ENCODE measurements at places on chromosomes 2 and 18.

GRCh38 chr18:39862341-39862740, 2092.7 kb upstream of the PIK3C3 start:
- DNase-seq = no peak

DNA sequence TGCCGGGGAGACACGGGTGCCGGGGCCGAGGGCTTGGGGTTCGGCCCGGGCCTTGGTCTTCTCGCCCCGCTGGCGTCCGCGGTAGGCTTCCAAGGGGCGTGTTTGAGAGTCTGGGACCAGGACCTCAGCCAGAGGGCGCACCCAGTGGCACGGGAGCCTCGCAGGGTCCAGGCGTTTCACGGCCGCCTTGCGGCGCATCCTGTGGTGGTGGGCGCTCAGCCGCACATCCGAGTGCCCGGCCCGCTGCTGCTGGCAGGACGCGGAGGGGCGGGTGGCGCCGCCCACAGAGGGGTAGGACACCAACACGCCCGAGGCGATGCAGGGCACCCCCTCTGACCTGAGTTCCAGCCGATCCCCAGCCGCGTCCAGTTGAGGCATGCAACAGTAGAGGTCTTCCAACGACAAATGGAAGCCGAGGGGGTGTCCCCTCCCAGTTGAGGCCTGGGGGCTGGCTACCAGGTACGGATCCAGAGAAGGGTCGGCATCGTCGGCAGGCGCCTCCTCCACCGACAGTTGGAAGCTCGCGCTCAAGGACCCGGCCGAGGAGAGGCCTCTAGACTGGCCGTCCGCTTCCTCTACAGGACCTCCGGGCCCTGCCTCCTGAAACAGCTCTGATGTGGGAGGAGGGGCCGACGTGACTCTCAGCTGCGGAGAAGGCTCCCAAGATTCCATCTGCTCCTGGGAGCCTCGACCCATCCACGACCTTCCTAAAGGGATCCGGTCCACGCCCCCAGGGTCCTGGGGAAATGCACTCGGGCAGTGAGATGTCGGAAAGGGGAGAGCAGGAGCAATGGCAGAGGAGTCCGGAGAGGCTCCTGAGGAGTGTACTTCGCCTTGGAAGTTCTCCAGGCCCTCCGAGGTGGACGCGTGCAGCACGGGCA, 6.3 kb downstream of the C2orf81 start:
- no peak for DNase-seq

DNA sequence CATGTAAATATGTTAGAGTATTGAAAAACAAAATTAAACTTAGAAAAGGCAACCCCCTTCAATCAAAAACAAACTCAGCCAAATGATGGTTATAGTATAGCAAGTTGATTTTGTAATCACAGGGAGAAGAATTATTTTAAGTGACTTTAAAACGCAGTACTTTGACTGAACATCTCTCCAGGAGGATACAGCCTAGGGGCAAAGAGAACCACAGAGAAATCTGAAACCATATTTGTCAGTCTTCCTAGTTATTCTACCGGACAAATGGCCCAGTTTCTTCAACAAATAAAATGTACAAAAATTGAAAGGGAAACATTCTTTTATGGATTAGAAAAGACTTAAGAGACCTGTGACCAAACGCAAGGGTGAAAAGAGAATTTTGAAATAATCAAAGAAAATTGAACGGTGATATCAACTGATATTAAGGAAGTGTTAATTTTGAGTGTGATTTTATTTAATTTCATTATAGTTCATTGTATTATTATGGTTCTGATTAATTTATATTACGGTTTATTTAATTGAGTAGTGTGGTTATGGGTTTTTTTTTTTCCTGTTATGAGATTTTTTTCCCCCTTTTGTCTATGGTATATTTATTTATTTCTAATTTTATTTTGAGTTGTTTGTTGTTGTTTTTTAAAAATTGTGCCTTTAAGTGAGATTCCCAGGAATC, 75.3 kb downstream of the HNRNPLL start:
- DNase-seq = no peak

GRCh38 chr18:23453680-23454058, 582 bp downstream of the RIOK3 start:
- DNase-seq = no peak

- DNase-seq = no peak
Measured at GRCh38 chr2:14642499-14642898, 10.0 kb downstream of the LRATD1 start.

GRCh38 chr2:97760480-97761049, 47.2 kb downstream of the ZAP70 start:
- DNase-seq = no peak

DNA sequence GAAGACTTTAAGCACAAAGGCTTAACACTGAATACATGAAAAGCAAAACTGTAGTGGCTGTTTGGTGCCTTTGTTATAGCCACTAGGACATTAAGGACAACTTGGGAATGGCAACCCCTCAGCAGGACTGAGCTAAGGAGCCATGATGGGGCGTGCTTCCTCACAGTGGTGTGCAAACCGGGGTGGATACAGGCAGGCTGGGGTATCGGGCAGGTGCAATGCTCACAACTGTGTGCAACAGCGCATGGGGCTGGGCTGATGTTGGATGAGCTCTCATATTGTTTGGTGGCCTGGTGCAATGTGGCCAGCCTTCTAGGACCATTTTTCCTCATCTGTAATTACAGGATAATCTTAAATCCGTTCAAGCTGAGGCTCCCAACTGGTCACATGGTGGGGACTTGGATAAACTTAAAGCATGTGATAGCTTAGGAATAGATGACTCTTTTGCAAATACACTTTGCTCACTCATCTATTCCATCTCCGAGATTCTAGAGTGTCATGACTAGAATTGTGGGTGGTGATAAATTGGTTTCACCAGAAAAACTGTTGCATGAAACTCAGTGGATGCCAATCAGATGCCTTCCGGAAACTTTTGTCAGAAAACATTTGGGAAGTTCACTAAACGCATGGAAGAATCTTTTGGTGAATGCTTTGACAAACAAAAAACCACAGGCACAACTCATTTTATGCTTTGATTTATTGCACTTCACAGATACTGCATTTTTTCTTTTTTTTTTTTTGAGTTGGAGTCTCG, 116.5 kb downstream of the PXDN start:
- DNase-seq = peak; percentile 68

- DNase-seq = no peak
Measured at GRCh38 chr2:12469141-12469561, 247.6 kb upstream of the TRIB2 start.

- peak; percentile 77 for DNase-seq
Measured at GRCh38 chr2:43032213-43033015, 194.0 kb downstream of the ZFP36L2 start.

DNA sequence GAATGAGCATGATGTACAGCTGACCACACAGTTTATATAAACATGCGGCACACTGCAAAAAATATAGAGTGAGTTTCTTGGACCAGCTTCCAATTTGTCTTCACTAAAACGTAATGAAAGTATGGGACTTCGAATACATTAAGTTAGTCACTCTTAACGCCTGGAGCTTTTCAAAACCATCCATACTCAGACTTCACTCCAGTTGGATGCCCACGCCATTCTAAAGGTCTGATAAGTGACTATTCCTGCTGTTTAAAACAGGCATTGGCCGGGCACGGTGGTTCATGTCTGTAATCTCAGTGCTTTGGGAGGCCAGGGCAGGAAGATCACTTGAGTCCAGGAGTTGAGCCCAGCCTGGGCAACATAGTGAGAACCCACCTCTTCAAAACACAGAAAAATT, 84.6 kb downstream of the MYL12B start:
- no peak for DNase-seq

GRCh38 chr2:120660771-120661459, 74.8 kb upstream of the GLI2 start:
- DNase-seq = peak; percentile 72

- DNase-seq = no peak
Measured at GRCh38 chr2:105406221-105406620, 7.4 kb upstream of the FHL2 start.

DNA sequence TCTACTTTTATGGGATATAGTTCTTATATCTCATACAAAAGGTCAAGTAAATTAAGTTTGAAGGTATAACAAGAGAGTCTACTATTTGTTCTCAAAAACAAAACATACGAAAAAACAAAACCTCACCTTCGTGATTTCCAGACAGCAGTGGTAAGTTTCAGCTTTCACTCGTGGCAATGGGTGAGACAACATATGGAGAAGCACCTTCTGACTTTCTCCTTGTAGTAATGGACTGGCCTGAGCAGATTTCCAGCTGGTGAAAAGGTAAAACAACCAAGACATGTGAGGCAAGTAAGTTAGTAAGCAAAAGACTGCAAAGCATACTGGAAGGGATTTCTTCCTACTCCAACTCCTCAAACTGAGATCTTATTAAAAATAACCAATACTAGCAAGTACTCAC, 39.6 kb downstream of the RTTN start:
- DNase-seq = no peak

GRCh38 chr18:26656944-26657536, 108.7 kb upstream of the KCTD1 start:
- peak; percentile 88 for DNase-seq

GRCh38 chr2:68467077-68467960, at the start of the genes APLF and FBXO48:
Gene APLF (plus strand): TSS chr2:68467585. CDS start chr2:68467732, 147 bp downstream.
Gene FBXO48 (minus strand): TSS chr2:68467294. CDS start chr2:68465145, 2,149 bp downstream.
- peak; percentile 98 for DNase-seq

DNA sequence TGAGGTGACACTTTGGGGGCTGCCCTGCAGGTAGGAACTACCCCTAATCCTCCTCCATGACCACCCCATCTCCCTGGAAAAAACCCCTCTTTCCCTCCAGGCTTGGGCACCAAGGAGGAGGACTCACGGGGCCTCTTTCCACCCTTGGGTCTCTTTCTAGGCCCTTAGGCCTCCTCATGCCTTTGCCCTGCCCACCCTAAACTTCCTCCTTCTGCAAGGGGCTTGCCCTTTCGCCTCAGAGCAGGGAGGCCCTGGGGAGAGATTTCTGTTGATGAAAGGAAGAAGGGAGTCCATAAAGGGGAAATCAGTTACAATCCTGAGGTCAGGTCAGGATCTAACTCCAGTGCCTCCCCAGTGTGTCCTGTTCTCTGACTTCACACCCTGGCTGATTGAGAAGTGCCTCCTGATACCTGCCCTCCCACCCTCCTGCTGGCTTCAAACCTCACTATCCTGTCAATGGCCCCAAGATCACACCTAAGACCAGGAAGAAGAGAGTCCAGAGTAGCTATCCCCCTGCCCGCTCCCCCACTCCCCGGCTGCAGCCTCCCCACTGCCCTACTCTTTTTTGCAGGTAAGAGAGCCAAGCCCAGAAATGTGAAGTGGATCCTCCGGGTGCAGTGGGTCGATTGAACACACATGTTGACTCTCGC, 16.7 kb upstream of the TNS1 start:
- peak; percentile 71 for DNase-seq

- no peak for DNase-seq
Measured at GRCh38 chr18:21820033-21820810, 79.6 kb downstream of the MIB1 start.

GRCh38 chr2:216113572-216113971, 4.4 kb downstream of the XRCC5 start:
- DNase-seq = no peak

- DNase-seq = no peak
Measured at GRCh38 chr18:54100466-54100865, 124.0 kb downstream of the MBD2 start.

DNA sequence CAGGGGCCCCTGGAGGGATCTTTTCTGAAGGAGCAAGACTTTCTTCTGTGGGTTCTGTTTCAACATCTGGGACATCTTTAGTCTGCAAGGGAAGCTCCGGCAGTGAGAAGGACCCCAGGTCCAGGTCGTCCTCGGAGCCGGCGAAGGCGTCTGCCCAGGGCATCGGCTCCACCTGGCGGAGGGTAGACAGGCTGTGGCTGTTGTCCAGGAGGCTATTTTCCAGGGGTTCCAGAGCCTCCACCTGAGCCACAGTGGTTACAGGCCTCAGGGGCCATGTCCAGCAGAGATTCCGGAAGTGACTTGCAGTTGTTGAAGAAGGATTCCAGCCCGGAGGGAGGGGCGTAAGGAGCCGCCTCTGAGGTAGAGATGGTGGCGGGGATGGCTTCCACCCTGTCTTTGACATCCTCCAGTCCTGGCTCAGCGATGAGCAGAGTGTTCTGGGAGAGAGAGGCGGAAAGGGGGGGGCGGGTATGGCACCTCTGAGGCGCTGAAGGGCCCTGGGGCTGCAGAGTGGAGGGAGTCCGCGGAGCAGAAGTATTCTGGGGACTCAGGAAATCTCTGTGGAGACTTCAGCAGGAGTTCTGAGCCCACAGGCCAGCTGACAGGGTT, 891.3 kb upstream of the LRRTM1 start:
- no peak for DNase-seq

- no peak for DNase-seq
Measured at GRCh38 chr2:231795525-231796327, 9.5 kb downstream of the COPS7B start.

GRCh38 chr2:199455545-199456382, 2.0 kb downstream of the SATB2 start:
- DNase-seq = no peak

- no peak for DNase-seq
Measured at GRCh38 chr2:238696786-238697185, 151.1 kb upstream of the TWIST2 start.

GRCh38 chr2:215236131-215236530, 75.7 kb upstream of the ATIC start:
- no peak for DNase-seq

DNA sequence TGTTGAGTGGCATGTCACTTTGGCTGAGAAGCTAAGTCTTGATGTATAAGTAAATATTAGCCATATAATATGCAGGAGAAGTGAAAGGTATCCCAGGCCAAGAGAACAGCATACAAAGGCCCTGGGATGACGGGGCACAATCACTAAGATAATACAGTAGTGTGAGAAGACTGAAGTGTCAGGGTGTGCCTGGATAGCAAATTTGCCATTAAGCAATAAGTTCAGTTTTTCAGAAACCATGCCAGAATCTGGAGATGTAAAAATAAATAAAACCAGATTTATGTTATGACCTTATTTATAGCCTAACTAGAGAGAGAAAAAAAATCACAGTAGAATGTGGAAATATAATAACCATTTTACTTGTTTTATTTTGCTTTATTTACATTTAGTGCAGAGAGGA, 1858.7 kb upstream of the CELF4 start:
- DNase-seq = no peak

DNA sequence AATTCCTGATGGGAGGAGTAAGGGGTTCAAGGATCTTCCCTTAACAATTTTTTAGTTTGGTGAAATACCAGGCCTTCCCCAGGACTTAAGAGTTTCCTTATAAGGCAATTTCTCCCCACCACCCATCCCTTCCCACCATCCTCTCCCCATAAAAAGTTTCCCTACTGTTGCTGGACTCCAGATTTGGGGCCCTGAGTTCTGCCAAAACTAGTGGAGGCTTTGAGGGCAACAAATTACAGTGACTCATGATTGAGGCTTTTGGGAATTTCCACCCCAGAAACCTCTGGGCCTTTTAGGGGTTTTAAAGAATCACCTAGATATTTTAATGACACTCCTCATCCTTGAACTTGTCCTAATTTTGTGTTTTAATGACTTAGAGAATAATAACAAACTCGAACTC, 14.3 kb upstream of the EN1 start:
- DNase-seq = no peak

DNA sequence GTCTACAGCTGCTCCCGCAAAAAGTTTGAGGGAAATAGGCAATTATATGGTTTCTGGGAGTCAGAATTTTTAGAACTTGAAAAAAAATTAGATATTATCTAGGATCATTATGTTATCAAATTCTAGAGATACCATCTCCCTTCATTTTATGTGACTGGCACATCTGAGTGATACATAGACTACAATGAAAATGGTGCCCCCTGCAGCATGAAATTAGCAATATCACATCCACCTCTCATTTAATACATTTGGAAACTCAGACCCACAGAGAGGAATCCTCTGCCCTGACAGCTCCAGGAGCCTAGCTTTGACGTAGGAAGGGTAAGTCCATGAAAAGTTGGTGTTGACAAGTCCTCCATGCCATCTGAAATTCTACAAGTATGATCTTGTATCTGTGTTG, 381.6 kb downstream of the SUCLG1 start:
- no peak for DNase-seq
